Heart right ventricle (tissue), 16 donors: ENCODE measurements at places on chromosomes 3 and 15. TPM values are rescaled to one million over a fixed set of nuclear protein-coding genes. Genes with fewer than 3 reads are reported as not detected.

Gene ACOX2
- 35.1 TPM for total RNA-seq

DNA sequence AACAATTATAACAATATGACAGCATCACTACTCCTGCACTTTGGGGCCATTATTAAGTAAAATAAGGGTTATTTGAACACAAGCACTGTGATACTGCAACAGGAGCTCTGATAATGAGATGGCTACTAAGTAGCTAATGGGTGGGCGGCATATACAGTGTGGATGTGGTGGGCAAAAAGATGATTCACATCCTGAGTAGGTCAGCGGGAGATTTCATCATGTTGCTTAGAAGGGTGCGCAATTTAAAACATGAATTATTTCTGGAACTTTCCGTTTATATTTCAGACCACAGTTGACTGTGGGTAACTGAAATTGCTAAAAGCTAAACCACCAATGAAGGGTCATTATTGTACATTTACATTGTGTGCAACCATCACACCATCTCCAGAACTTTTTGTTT, 42.3 kb downstream of the FBXO22 start:
- no peak for DNase-seq

Gene SOX14
- not detected for total RNA-seq

Gene SMCO1
- total RNA-seq: 143 TPM

- no peak for DNase-seq
Measured at GRCh38 chr15:63502137-63502766, 2.1 kb upstream of the USP3 start.

DNA sequence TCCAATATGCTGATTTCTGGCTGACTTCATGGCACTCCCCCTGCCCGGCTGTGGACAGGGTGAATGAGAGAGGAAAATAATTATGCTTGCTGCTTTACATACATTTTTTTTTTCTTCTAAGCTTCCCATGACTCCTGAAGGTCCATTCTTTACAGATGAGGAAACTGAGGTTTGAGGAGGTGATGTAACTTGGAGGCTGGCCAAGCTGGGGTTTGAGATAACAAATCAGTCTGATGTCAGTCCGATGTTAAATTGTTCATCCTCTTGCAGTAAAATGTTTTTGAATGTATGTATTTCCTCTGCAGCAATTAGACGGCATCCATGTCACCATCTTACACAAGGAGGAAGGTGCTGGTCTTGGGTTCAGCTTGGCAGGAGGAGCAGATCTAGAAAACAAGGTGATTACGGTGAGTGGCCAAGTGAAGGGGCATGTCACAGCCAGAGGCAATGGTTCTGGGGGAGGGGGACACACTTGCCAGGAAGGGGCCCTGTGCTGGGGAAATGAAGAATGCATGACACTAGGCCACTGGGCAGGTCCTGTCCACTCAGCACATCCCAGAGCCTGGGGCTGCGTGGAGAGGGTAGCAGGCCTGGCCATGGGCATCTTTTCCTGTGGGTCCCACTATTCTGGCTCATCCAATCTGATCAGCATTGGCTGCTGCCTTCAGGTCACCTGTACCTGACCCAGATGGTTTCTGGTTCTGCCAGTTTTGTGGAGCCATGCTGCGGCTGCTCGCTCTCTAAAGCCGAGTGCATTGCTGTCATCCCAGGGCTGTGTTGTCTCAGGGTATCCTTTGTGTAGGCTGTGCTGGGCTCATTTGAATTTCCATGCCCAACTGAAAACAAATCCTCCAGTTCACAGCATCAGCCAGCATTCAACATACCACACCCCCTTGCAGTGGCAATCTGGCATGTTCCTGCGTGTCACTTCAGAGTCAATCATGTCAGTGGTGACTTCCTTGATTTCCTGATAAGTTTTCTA, 20.4 kb downstream of the STARD5 start:
- DNase-seq: no peak
